CD4-positive, alpha-beta T cell treated with Interleukin-12 subunit alpha and Interleukin-12 subunit beta, for 1 hour (primary cell): ENCODE measurements at places on chromosomes 11 and 22.

- no peak for DNase-seq
These were observed 28.6 kb downstream of the TECTA start for GRCh38 chr11:121129362-121130340.

- no peak for DNase-seq
These were observed 251.7 kb downstream of the GRM5 start for GRCh38 chr11:88814076-88814475.

DNA sequence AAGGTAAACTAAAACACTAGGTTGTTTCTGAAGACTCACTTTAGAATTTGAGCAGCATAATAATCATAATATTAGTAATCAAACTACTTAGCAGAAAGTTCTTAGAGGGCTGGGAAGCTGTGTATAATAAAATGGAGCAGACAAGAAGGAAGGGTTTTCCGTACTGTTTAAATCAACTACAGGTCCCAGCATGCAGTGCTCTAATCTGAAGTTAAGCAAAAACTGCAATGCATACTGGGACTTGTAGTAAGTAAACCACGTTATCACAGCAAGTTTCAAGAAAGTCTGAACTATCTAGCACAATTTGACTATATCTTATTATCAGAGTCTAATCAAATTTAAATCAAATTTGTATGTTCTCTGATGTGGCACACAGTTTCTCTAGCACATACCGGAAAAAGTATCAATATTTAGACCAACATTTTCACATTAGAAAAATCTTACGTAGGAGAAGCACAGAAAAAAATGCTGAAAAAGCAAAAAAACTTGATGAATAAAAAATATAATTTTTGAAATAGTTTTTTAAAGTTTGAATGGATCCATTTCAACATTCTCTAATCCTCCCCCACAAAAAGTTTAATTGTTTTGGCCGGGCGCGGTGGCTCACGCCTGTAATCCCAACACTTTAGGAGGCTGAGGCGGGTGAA lies 8.2 kb downstream of the PHF21A start:
- DNase-seq: peak; percentile 77

- DNase-seq: no peak
These were observed 71.5 kb downstream of the SHANK2 start for GRCh38 chr11:71180694-71181470.
